Left cardiac atrium (tissue), 4 donors: ENCODE measurements at places on chromosomes 3 and 15. TPM values are rescaled to one million over a fixed set of nuclear protein-coding genes. Genes with fewer than 3 reads are reported as not detected.

DNA sequence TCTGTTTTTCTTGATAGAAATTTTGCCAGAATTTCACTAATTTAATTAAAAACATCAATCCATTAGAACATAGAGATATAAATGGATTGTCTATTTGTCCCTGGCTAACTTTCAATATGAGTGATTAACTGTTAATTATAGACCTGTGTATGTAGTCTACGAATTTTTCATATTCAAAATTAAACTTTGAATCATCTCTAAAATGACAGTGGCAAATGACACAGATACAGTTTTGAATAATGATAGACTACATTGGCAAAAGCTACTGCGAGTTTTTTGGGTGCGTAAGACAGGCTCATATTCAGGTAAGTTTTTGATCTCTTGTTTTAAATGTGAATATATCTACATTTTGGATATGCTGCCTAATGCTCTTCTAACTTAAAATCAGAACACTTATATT, 86.0 kb upstream of the TBC1D5 start:
- no peak for DNase-seq

The AKAP13 gene
- total RNA-seq = 302 TPM

The TM4SF18 gene
- total RNA-seq = 13.2 TPM

The COX17 gene
- 120 TPM for total RNA-seq

DNA sequence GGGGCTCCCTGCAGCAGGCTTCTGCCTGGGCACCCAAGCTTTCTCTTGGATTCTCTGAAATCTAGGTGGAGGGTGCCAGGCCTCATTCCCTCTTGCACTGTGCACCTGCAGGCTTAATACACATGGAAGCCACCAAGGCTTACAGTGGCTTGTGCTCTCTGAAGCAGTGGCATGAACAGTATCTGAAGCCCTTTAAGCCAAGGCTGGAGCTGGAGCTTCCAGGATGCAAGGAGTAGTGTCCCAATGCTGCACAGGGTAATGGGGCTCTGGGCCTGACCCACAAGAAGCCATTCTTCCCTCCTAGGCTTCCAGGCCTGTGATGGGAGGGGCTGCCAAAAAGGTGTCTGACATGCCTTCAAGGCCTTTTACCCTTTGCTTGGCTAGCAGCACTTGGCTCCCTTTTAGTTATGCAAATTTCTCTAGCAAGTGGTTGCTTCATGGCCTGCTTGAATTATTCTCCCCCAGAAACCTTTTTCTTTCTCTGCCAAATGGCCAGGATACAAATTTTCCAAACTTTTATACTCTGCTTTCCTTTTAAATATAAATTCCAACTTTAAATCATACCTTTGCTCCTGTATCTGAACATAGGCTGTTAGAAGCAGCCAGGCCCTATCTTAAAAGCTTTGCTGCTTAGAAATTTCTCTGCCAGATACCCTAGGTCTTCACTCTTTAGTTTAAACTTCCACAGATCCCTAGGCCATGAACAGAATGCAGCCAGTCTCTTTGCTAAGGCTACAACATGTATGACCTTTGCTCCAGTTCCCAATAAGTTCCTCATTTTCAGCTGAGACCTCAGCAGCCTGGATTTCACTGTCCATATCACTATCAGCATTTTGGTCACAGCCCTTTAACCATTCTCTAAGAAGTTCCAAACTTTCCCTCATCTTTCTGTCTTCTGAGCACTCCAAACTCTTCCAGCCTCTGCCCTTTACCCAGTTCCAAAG, 201.1 kb upstream of the LRRFIP2 start:
- DNase-seq = no peak

DNA sequence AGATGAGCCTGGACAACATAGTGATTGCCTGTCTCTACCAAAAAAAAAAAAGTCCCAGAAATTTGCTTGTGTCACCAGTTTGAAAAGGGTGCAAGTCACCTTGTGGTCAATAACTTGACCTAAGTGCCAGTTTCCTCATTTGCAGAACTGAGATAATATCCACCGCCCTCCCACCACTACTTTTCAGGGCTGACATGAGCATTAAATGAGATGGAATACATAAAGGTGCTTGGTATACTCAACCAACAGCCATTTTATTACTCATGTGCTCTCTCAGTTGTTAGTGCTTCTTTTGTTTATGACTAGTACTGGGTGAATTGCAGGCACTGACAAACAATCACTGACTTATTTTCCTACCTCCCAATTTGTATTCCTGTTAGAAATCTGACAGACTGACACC, 340.5 kb upstream of the SATB1 start:
- no peak for DNase-seq

The ASB14 gene
- 0.41 TPM for total RNA-seq

The DAZL gene
- total RNA-seq = not detected

GRCh38 chr3:146625186-146625775, 20.1 kb upstream of the PLSCR5 start:
- DNase-seq = no peak

DNA sequence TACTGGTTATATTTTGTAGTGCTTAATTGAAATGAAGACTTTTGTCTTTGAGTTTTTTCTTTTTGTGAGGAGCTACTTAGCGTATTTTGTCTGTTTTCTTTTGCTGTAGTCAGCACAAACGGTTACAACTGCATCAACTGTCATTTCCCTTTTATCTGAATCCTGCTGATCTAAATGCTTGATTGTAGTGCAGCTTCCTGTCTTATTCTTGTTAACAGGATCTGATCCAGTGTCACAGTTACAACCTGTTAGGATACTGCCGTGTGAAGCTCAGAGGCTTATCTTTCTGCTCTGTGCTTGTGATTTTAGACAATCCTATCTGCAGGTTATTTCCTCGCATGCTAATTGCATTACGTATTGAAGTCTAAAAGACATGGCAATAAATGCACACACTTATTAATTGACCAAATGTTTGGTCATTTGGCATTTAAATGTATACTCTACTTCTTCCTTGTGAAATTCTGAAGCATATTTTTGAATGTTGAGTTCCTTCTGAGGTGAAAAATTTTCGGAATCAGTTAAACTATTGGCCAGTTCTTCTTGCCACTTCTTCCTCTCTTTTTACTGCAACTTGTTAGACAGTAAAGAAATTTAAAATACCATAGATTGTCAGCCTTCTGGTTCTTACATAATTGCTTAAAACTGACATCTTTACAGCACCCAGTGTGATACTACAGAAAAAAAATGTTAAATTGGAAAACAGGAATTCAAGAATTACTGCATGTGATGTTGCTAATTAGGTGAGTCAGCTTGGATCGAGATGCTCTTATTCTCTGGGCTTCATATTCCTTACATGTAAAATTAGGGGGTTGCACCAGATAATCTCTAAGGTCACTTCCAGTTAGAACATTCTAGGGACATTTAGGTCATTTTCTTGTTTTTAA, 168.2 kb downstream of the MBNL1 start:
- no peak for DNase-seq

DNA sequence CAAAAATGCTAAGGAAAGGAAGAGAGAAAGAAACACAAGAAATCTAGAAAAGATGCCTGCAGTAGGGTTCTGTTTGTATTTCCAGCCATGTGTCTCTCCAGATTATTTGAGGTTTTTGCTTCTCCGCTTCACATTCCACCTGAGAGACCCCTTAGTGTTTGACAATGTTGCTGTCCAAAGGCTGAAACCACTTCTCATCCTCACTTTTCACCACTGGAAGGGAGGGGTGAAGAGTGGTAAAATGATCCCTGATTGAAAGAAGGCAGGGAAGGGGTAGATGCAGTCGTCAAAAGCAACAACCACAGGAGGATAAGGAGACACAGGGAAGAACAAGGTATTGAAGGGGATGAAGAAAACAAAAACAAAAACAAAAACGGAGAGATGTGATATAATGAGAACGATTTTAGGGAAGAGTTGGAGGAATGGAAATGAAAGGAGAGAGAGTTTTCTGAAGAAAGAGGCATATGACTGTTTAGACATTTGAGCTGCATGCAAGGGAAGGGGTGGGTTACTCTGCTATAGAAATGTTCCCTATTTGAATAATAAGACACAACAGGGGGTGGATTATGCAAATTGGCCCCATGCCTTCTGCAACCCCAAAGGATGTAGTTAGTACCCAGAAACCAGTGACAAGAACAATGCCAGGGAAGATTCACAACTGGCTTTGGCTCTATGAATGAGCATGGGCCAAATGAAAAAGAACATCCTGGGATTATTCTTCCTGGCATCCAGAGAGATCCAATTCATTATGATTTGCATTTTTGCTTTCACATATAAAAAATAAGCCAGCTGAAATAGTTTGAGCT, 235.9 kb downstream of the GAP43 start:
- no peak for DNase-seq

The GOLGA6L10 gene
- total RNA-seq = 0.34 TPM

The ROPN1 gene
- total RNA-seq = not detected
